ENCODE measurements at places on chromosomes 2 and 18. TPM values are rescaled to one million over a fixed set of nuclear protein-coding genes. Genes with fewer than 3 reads are reported as not detected.

- H3K27ac ChIP-seq, result no peak overlapping the region
- no peak for DNase-seq
- H3K27me3 ChIP-seq, result no peaks in the 10 kb centered on the region
Measured at GRCh38 chr18:29154758-29155725, 978.1 kb upstream of the CDH2 start.

DNA sequence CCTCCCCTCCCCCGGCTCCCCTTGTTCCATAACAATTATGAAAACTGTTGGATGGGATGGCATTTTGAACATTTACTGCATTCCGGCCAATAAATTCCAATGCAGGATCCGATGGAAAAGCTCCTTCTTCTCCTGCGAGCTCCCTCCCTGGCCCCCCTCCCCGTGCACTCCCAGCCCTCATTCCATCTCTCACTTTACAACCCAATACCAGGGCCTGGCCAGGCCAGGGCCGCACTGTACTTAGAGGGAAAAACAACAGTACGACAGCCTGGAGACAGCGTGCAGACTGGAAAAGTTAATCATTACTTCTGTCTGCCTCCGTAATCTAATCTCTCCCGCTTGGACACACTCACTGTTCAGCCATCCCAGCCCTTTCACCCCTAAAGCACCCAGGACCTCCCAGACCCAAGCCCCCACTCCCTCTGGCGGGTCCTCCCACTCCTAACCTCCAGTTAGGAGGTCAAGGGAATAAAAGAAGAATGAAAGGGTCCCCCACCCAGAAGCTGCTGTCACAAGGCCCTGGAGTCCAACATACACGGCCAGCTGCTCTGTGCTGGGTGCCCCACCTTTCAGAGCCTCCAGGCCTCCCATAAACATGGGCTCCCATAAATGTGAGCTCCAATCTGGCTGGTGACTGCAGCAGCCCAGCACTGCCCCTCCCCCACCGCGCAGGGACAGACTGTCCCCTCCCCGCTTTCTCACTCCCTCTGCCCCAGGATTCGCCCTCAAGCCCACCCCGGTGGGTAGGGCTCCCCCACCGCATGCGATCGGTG, 20.6 kb downstream of the SMAD7 start:
- DNase-seq, result no peak
- H3K4me3 ChIP-seq, result no peak overlapping the region
- peaks cover 63% of the 10 kb centered on the region for H3K4me1 ChIP-seq
- no peaks in the 10 kb centered on the region for H3K27me3 ChIP-seq
- no peaks in the 10 kb centered on the region for H3K36me3 ChIP-seq
- no peak overlapping the region for H3K27ac ChIP-seq

DNA sequence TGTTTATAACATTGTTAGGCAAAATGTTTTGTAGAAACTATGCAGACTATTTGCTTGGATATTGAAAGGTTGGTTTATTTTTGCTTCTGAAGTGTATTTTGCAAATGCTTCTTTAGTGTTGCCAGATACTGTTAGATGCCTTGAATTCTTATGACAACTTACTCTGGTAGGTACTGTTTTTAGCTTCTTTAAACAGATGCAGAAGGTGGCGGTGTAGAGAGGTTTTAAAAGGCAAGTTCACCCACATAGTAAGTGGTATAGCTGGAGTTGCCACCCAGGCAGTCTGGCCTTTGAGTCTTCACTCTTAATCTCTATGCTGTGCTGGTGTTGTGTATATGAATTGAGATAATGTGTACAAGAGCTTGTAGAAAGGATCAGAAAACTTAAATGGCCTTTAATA, 3.6 kb downstream of the PCYOX1 start:
- H3K4me3 ChIP-seq, result no peak overlapping the region
- peaks cover 32% of the 10 kb centered on the region for H3K36me3 ChIP-seq
- DNase-seq, result no peak
- H3K27me3 ChIP-seq, result no peaks in the 10 kb centered on the region

- H3K27ac ChIP-seq, result no peak overlapping the region
- no peaks in the 10 kb centered on the region for H3K27me3 ChIP-seq
- no peak overlapping the region for H3K4me3 ChIP-seq
Measured at GRCh38 chr2:151808258-151809072, 19.8 kb downstream of the ARL5A start.

DNA sequence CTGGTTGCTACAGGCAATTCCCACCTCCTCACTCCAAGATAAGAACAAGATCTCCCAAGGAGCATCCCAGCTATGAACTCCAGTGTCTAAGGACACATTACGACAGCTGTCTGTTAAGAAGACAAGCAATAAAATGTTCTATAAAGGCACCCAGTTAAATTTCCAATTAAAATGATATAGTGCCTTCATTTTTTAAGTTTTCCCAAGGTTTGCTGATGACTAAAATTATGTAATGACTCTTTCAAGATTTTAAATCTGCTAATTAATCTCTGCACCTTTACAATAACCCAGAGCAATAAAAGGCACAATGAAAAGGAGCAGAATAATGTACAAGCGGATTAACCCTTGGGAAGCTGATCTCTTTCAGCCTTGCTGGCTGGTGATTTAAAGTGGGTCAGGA, 61.6 kb upstream of the REG3G start:
- no peaks in the 10 kb centered on the region for H3K36me3 ChIP-seq
- no peak overlapping the region for H3K4me3 ChIP-seq
- no peak for DNase-seq
- H3K27ac ChIP-seq, result no peak overlapping the region
- H3K27me3 ChIP-seq, result no peaks in the 10 kb centered on the region

- no peak overlapping the region for H3K4me3 ChIP-seq
- DNase-seq, result no peak
- H3K27ac ChIP-seq, result no peak overlapping the region
- H3K36me3 ChIP-seq, result no peaks in the 10 kb centered on the region
- no peaks in the 10 kb centered on the region for H3K27me3 ChIP-seq
Measured at GRCh38 chr18:70578480-70578879, 289.6 kb downstream of the SOCS6 start.

DNA sequence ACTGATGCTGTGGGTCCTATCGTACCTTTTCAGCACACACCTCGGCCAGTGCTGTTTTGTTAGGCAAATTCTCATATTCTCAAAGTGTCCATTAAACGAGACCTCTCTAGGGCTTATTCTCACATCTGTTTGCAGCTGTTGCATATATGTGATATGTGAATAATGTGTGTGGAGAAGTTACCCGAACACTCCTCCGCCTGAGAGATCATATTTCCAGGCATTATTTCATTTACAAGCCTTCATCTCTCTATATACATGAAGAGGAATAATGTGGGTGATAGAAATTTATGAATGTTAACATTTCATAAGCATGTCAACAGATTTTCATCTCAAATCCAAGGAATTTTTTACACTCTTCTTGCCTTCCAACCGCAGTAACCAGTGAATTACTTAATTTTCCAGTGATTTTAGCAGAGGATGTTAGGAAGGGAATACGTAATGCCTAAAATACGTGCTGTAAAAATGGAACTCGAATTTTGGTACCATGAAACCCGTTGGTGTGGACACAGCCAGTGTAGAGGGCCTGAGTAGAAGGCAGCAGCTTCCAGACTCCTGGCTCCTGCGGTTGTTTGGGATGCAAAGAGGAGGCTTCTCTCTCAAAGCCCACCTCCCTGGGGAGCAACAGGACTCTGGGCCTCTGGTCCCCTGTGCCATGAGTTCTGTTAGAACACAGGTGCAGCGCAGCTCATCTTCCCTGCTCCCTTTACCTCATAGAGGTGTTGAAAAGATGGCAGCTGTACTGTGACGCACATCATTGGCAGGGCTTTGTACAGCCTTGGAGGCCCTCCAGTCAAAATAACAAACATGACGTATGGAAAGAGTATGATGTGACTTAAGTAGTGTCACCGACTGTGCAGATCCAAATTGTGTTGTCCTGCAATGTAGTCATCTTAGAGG, 280.1 kb downstream of the NEDD4L start:
- no peak overlapping the region for H3K27ac ChIP-seq
- DNase-seq, result no peak
- H3K27me3 ChIP-seq, result no peaks in the 10 kb centered on the region
- peaks cover 5% of the 10 kb centered on the region for H3K36me3 ChIP-seq
- no peak overlapping the region for H3K4me3 ChIP-seq

GRCh38 chr2:11903085-11903606, 156.7 kb downstream of the LPIN1 start:
- no peak for DNase-seq
- H3K4me3 ChIP-seq, result no peak overlapping the region
- H3K4me1 ChIP-seq, result peaks cover 6% of the 10 kb centered on the region
- H3K27ac ChIP-seq, result no peak overlapping the region
- H3K36me3 ChIP-seq, result no peaks in the 10 kb centered on the region

GRCh38 chr18:61637905-61638595, 254.8 kb downstream of the RNF152 start:
- no peaks in the 10 kb centered on the region for H3K36me3 ChIP-seq
- no peak overlapping the region for H3K27ac ChIP-seq
- no peaks in the 10 kb centered on the region for H3K4me1 ChIP-seq
- no peaks in the 10 kb centered on the region for H3K27me3 ChIP-seq

- H3K4me1 ChIP-seq, result no peaks in the 10 kb centered on the region
- no peak overlapping the region for H3K4me3 ChIP-seq
- no peaks in the 10 kb centered on the region for H3K36me3 ChIP-seq
- H3K27ac ChIP-seq, result no peak overlapping the region
- no peak for DNase-seq
Measured at GRCh38 chr2:59985923-59986322, 567.5 kb downstream of the BCL11A start.

DNA sequence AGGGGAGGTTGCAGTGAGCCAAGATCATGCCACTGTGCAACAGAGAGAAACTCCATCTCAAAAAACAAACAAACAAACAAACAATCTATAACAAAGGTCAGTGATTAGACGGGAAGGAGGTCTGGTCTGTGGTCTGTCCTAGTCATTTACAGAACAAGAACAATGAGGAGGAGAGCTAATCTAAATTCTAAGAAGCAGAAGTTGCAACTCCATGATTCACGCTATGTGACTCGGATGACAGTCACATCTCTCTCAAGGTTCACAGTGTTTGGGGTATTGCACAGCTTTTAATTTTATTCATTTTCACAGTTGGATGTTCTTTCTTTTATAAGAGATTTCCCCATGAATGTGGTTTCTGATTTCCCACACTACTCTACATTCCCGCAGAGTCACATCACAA, 218.7 kb upstream of the PIEZO2 start:
- DNase-seq, result no peak
- H3K36me3 ChIP-seq, result no peaks in the 10 kb centered on the region
- H3K4me3 ChIP-seq, result no peak overlapping the region
- H3K27ac ChIP-seq, result no peak overlapping the region

GRCh38 chr2:5868931-5869330, 176.7 kb downstream of the SOX11 start:
- no peaks in the 10 kb centered on the region for H3K4me1 ChIP-seq
- no peaks in the 10 kb centered on the region for H3K36me3 ChIP-seq
- no peak for DNase-seq
- no peak overlapping the region for H3K4me3 ChIP-seq
- H3K27ac ChIP-seq, result no peak overlapping the region

- no peak overlapping the region for H3K27ac ChIP-seq
- H3K4me3 ChIP-seq, result no peak overlapping the region
- H3K27me3 ChIP-seq, result peaks cover 9% of the 10 kb centered on the region
- H3K4me1 ChIP-seq, result no peaks in the 10 kb centered on the region
Measured at GRCh38 chr2:120564213-120565094, 171.2 kb upstream of the GLI2 start.

- H3K36me3 ChIP-seq, result peaks cover 7% of the 10 kb centered on the region
- H3K27me3 ChIP-seq, result no peaks in the 10 kb centered on the region
- no peak overlapping the region for H3K27ac ChIP-seq
- no peaks in the 10 kb centered on the region for H3K4me1 ChIP-seq
- no peak overlapping the region for H3K4me3 ChIP-seq
Measured at GRCh38 chr18:55268628-55269275, 309.5 kb upstream of the CCDC68 start.

GRCh38 chr2:102001767-102002142, 10.0 kb downstream of the IL1R2 start:
- DNase-seq, result no peak
- H3K4me1 ChIP-seq, result no peaks in the 10 kb centered on the region
- H3K36me3 ChIP-seq, result no peaks in the 10 kb centered on the region

DNA sequence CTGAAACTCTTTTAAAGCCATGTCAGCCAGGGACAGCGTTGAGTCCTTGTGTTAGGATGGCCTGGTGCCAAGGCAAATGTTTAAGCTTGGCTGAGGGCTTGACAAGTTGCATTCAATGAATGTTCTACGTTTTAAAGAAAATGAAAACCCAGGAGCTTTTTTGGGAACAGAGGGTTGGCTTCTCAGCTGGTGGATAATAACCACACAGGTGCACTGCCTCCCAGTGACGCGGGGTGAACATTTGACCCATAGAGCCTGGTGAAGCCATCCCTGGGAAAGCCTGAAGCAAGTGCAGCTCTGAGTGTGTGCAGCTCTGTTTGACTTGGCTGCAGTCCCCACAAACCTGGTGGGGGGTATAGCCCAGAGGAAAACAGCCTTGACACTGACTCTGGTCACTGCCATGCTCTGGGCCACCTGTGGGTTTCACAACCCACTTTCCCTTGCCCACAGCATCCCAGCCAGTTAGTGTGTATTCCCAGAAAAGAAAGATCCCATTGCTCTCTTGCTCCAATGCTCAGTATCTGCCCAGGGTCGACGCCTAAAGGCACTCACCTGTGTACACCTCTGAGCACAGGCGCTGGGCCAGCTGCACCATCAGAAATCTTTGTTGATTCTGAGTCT, 874.9 kb downstream of the RNF144A start:
- no peak overlapping the region for H3K4me3 ChIP-seq
- H3K4me1 ChIP-seq, result no peaks in the 10 kb centered on the region
- no peak overlapping the region for H3K27ac ChIP-seq

GRCh38 chr2:9715238-9715637, 84.4 kb upstream of the YWHAQ start:
- no peaks in the 10 kb centered on the region for H3K36me3 ChIP-seq
- H3K4me3 ChIP-seq, result no peak overlapping the region
- no peak overlapping the region for H3K27ac ChIP-seq
- no peak for DNase-seq

GRCh38 chr2:143692162-143692561, 562.9 kb downstream of the ARHGAP15 start:
- no peaks in the 10 kb centered on the region for H3K27me3 ChIP-seq
- peaks cover 4% of the 10 kb centered on the region for H3K4me1 ChIP-seq
- DNase-seq, result no peak
- no peak overlapping the region for H3K27ac ChIP-seq

DNA sequence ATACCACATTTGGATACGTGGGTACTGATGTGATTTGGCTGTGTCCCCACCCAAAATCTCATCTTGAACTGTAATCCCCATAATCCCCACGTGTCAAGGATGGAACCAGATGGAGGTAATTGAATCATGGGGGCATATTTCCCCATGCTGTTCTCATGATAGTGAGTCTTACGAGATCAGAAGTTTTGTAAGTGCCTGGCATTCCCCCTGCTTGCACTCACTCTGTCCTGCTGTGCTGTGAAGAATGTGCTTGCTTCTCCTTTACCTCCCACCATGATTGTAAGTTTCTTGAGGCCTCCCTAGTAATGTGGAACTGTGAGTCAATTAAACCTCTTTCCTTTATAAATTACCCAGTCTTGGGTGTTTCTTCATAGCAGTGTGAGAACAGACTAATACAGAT, 70.3 kb downstream of the CHST9 start:
- H3K27ac ChIP-seq, result no peak overlapping the region
- no peaks in the 10 kb centered on the region for H3K36me3 ChIP-seq
- no peaks in the 10 kb centered on the region for H3K4me1 ChIP-seq
- H3K27me3 ChIP-seq, result no peaks in the 10 kb centered on the region

GRCh38 chr2:7193457-7193856, 276.2 kb downstream of the RNF144A start:
- H3K27ac ChIP-seq, result no peak overlapping the region
- no peaks in the 10 kb centered on the region for H3K4me1 ChIP-seq
- DNase-seq, result no peak
- H3K4me3 ChIP-seq, result no peak overlapping the region
- no peaks in the 10 kb centered on the region for H3K27me3 ChIP-seq

Gene ATP6V1C2
- total RNA-seq, result not detected

Gene CCDC85A
- 0.09 TPM for total RNA-seq

Gene ASB18
- total RNA-seq, result not detected

Gene REG3G
- total RNA-seq, result 0.22 TPM

Gene ANKRD29
- not detected for total RNA-seq

Gene EMILIN2
- 0.34 TPM for total RNA-seq

Gene GALNT5
- 47.4 TPM for total RNA-seq

Gene ACVR1
- total RNA-seq, result 14.3 TPM

Gene AP1S3
- 2.5 TPM for total RNA-seq
